ENCODE measurements at places on chromosomes 2 and 18.
A peak's percentile ranks its signal among the peaks of the same experiment; 100 is the strongest.

DNA sequence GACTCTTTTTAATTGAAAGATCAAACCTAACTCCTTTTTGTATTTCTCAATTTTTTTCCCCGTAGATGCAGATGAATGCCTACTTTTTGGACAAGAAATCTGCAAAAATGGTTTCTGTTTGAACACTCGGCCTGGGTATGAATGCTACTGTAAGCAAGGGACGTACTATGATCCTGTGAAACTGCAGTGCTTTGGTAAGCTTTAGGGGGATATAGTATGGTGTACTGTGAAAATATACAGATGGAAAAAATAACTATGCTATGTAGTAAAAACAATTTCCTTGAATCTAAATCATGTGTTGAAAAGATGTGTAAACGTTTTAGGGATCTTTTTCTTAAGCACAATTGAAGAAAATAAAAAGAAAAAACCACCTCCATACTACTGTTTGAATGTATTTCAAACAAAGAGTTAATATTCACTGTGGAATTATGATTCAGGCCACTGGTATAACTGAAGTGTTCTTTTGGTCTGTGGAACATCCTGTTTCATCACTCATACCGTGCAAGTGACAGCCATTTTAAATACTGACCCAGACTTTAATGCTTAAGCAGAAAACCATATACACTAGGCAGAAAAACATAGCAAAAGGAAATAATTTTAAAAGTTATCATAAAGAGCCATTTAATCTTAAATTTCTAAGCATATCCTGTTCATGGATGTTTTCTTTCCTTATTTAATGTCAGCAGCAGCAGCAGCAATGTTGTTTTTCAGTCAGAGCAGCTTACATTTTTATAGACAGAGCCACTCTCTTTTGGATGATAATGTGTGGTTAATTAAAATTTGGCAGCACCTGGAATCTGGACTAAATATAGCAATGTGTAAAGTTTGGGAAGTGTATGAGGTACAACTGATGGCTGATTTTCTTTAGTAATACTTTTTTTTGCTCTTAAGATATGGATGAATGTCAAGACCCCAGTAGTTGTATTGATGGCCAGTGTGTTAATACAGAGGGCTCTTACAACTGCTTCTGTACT is 112.8 kb upstream of the RASGRP3 start:
- no peak for DNase-seq

GRCh38 chr2:9725106-9725505 is 94.3 kb upstream of the YWHAQ start:
- no peak for DNase-seq

DNA sequence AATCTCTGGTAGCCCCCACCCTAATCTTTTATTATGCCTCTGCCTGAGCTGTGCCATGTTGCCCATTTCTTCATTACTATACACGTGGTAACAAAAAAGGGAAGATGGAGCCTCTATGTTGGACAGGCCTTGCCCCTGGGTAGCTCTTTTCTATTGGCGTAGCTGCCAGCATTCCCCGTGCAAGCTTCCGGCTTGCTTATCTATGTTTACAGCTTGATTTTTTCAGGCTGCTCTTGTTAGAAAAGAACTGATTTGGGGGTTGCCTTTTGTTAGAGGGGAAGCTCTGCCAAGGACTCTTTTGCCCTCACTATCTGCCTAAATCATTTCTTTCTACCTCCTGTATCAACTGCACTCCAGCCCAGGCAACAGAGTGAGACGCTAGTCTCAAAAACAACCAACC is 45.5 kb upstream of the ZSWIM2 start:
- DNase-seq: no peak

DNA sequence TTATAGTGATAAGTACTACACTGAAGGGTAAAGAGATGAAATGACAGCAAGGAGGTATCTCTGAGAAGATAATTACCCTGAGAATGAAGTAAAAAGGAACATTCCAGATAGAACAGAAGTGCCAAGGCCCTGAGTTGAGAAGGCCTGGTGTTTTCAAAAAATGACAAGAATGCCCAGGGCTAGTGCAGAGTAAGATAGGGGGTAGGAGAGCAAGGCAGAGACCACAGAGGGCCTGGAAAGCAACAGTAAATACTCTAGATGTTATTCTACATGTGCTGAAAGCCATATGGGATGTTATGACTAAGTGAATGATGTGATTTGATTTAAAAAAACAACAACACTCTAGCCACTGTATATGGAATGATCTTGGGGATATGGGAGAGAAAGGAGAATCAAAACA is 52.3 kb downstream of the BAZ2B start:
- DNase-seq: no peak

DNA sequence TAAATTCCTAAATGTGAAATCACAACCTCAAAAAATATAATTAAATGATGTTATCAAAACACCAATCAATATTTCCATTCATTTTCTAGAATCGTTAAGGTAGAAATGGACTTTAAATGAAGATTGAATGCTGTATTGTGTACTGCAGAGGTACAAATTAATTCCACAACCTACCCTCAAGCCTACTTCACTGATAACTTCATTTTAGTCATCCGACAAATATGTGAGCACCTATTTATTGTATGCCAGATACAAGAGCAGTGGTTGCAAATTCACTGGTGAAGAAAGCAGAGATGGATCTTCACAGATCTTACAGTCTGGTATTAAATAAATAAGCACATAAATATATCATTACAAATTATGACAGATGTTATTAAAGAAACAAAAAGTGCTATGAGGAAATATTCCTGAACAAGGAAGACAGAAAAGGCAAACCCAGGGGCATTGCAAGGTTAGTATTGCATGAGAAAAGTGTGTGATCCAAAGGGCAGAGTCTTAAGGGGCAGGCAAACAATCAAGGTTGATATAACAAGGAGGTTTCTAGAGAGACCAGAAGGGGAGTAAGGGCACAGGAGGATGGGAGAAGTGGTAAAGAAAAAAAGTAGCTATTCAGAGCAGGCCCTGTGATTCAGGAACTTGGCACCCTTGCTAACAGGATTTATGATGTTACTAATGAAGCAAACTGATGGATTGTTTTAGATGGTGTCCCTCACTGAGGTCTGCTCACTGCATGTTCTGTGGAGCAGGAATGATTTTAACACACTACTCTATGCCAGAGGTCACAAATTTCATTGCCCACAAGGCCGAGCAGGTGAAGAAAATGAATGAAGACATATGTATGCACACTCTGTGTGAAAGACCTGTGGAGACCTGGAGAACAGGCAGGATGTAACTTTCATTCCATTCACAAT is 128.0 kb upstream of the CCDC150 start:
- DNase-seq: no peak

DNA sequence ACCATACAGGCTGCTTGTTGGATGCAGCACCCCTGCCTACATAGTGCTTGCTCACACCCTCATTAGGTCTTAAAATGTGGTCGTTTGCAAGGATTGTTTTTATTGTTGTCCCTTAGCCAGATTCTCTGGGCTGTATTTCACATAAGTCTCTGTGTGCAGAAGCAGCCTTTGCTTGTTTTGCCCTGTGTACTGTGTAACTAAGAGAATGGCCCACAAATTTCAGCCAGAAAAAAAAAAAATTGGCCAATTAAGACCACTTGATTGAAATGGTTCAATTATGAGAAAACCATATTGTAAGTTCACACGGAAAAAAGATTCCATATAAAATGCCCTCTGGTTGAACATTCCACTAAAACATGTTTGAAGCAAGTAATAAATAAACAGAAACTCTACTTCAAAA is 377.1 kb upstream of the SOX11 start:
- no peak for DNase-seq

DNA sequence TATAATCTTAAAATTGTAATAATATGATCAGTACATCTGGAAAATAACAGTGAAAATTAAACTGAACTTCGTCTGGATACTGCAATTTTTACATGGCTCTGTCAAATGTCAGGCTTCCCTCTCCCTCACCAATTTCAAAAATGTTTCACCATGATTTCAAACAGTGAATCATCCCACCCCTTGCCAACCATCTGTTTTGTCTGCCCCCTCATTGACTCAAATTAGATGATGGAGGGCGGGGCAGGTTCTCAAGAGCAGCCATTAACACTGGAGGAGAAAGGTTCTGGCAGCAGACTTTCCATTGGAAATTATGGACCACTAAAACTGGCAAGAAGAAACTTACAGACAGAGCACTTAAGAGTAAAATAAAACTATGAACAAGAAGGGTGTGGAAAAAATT is 1195.7 kb upstream of the ZEB2 start:
- DNase-seq: no peak

- peak; percentile 89 for DNase-seq
Measured at GRCh38 chr18:74290794-74291471, 830 bp downstream of the CYB5A start.

DNA sequence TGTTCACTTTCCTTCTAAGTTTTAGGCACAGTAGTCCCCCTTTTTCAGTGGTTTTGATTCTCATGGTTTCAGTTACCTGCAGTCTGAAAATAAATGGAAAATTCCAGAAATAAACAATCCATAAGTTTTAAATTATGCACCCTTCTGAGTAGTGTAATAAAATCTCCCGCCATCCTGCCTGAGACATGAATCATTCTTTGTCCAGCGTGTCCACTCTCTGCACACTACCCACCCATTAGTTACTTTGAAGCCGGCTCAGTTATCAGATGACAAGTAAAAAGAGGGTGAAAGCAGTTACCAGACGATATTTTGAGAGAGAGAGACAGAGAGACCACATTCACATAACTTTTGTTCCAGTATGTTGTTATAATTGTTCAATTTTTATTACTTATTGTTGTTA is 400.5 kb downstream of the TMX3 start:
- DNase-seq: no peak

- peak; percentile 51 for DNase-seq
Measured at GRCh38 chr18:13235421-13235831, 16.9 kb downstream of the LDLRAD4 start.

- no peak for DNase-seq
Measured at GRCh38 chr2:97754690-97755346, 41.4 kb downstream of the ZAP70 start.

- no peak for DNase-seq
Measured at GRCh38 chr18:10258836-10259474, 195.5 kb upstream of the APCDD1 start.

DNA sequence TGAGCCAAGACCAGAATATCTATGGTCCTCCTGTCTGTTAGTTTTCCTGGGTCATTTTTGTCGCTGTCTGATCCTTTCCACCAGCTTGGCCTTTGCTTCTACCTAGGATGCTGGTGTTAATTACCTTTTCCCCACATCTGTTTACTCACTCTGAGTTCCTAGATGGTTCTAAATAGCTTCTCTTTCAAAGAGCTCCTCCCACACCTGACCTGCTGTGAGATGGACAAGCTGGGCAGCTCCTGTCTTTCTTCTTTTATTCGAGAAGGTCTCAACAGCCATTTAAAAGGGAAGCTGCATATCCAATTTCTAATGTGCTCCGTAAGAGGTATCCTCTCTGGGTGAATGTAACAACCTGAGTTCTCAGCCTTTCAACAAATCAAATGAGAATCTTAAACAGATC is 156.2 kb downstream of the HRH4 start:
- no peak for DNase-seq

GRCh38 chr2:12960671-12961070 is 243.9 kb downstream of the TRIB2 start:
- no peak for DNase-seq

Measured in endodermal cell (in vitro differentiated cells).